ENCODE measurements at places on chromosomes 1 and 21.

DNA sequence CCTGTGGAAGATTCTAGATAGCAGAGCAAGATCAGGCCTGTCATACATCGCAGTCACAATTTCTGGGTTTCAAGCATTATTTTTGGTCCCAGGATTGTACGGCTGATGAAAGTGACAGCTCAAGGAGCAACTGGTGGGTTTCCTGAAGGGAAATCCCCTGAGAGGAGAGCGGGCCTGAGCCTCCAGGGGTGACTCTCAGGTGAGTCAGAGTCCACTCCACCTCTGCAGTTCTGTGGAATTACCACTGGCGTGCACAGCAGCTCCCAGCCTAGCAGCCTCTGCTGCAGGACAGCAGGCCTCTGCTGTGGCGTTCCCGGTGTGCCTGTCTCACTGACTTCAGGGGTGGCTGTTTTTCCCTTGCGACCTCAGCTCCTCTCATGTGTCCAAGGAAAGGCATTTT is 24.4 kb downstream of the SLC66A1 start:
- peak; percentile 49 for DNase-seq

GRCh38 chr1:31801458-31801857 is 14.4 kb downstream of the SPOCD1 start:
- no peak for DNase-seq

- DNase-seq: no peak
Measured at GRCh38 chr1:178050084-178050483, 43.8 kb upstream of the RASAL2 start.

- DNase-seq: no peak
Measured at GRCh38 chr1:229640455-229640854, 14.4 kb downstream of the URB2 start.

DNA sequence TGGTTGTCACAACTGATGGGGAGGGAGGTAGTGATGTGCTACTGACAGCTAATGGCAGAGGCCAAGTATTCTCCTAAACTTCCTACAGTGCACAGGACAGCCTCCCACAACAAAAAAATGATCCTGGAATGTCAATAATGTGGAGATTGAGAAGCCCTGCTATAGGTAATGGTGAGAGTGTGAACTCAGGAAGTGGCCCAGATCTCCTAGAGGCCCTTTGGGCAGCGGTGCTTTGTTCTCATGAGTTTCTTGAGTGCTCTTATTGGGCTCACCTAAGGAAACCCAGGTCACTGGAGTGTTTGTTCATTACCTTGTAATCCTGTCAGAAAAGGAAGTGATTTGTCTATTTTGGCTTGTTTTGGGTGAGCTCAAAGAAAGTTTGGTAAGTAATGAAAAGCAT is 5.9 kb downstream of the OTUD3 start:
- DNase-seq: no peak

- DNase-seq: no peak
Measured at GRCh38 chr21:29691616-29692491, 247.9 kb downstream of the GRIK1 start.

DNA sequence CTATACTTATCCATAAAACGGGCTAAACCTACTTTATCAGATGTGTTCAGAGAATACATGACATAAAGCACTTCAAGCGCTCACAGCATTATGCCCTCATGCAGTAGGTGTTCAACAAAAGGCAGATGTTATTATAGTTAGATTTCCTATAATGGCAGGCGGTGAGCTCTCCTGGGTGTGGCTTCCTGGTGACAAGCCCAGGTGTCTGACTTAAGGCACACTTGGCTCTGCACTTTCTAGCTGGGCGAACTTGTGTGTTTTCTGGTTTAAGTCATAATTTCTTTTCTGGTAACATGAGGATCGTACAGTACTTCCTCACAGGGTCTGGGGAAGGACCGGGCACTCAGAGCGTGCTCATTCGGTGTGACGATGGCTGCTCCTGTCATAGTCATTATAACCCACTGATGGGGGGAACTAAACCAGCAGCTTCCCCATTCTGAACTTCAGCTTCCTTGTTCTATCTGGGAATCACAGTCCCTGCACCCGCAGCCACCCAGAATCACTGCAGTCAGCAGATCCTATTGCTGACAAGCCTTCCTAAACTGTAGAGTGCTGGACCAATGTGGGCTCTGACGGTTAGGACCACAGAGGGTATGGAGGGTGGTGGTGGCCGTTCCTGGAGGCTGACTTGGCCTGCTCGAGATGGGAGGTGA is 52.8 kb downstream of the IGSF21 start:
- DNase-seq: no peak

DNA sequence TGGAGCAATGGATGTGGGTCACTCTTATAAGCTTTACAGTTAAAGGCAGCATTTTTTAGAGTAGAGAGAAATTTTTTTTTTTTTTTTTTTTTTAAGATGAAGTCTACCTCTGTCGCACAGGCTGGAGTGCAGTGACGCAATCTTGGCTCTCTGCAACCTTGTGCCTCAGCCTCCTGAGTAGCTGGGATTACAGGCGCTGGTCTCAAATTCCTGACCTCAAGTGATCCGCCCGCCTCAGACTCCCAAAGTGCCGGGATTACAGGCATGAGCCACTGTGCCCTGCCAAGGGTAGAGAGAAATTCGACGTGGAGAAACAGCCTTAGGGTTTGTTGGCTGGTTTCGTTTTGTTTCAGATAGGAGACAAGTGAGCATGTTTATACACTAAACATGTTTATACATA is 594.2 kb upstream of the ADAMTS5 start:
- no peak for DNase-seq

- DNase-seq: no peak
Measured at GRCh38 chr21:39381009-39381408, 32.1 kb upstream of the HMGN1 start.

DNA sequence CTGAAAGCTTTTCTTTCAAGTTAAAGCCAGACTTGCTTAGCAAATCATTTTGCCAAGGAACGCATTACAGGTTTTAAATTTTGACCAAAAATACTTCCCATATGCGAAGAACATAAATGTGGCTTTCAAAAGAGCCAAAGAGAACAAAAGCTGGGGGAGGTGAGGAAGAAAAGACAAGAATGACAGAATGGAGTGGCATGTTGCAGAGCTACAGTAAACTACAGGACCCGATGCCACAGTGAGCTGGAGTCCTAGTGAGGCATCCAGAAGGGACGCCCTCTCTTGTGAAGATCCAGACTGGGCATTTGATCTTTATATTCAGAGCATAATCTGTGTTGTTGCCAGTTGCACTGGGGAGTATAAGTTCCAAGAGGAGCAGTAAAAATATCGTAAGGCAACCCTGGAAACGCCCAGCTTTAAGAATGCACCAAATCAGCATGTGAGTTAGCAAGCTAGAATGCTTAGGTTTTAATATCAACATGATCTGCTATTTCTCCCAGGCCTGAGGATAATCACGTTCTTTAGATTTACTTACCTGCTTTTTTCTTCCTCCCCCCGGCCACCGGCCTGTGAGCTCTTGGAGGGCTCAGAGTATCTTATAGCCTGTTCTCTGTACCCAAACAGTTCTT is 48.4 kb upstream of the HOOK1 start:
- no peak for DNase-seq

GRCh38 chr1:56330391-56331026 is 248.9 kb downstream of the PLPP3 start:
- DNase-seq: no peak

GRCh38 chr1:76835203-76835602 is 32.1 kb upstream of the ST6GALNAC5 start:
- no peak for DNase-seq

DNA sequence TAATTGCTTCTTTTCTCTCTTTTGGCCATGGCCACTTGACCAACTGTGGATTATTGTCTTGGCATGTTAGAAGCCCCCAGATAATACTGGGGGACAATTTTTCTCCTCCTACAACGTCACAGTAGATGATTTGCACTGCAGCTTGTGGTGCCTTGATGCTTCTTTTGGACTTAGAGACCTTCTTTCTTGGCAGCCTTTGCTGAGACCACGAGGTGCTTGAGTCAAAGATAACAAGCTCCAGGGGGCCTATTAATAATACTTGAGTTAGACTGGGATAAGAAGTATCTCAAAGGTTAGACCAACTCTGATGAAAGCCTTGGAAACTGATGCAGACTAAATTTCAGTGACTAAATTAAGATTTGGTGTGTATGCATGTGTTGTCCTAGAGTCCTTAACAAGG is 3.2 kb downstream of the PPP1R12B start:
- DNase-seq: no peak

GRCh38 chr1:159442428-159442827 is 2.9 kb downstream of the OR10J1 start:
- no peak for DNase-seq

GRCh38 chr1:17744666-17745478 is 10.3 kb upstream of the ACTL8 start:
- DNase-seq: no peak
